ENCODE measurements at places on chromosomes 11 and 22. TPM values are rescaled to one million over a fixed set of nuclear protein-coding genes. Genes with fewer than 3 reads are reported as not detected.
A peak's percentile ranks its signal among the peaks of the same experiment; 100 is the strongest.

GRCh38 chr11:77371646-77372045, 70.2 kb upstream of the GDPD4 start:
- H3K36me3 ChIP-seq = peaks cover 51% of the 10 kb centered on the region
- no peaks in the 10 kb centered on the region for H3K27me3 ChIP-seq

GRCh38 chr22:45977551-45978274, 751 bp upstream of the WNT7B start:
- DNase-seq = peak; percentile 68
- H3K27ac ChIP-seq = no peak overlapping the region
- no peaks in the 10 kb centered on the region for H3K36me3 ChIP-seq
- peak overlapping the region; percentile 48 for H3K4me3 ChIP-seq
- H3K27me3 ChIP-seq = peaks cover 47% of the 10 kb centered on the region

DNA sequence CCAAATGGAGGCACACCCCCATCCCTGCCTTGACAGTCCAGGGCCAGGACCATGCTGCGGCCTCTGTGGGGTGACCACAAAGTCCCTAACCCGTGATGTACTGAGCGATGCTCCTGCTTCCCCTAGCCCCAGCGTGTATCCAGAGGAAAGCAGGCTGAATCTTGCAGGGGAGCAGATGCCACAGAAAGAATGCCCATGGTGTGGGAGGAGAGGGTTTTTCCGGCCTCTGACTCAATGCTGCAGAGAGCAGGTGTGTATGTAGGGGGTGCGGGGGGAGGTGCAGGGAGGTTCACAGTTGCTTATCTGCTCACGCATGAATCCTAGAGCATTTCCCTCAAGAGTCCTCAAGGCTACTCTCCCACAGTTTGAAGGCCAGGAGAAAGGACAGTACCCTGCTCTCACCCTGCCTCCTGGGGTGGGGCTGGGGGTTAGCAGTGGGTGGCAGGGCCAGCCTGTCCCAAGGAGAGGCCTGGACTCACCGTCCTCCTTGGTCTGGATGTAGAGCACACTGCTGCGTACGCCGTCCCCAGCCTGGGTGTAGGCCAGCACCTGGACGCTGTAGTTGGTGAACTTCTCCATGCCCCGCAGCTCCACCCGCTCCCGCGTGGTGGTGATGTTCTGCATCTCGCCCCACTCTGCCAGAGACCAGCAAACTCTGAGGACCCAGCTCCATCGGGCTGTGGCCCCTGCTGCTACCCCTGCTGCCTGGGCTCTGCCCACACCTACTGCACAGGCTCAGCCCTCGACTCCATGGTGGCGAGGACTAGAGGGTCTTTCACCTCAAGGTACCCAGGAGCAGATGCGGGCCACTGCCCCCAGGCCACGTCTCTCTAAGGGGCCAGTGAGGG, 130.8 kb downstream of the CEP164 start:
- no peaks in the 10 kb centered on the region for H3K27me3 ChIP-seq
- no peaks in the 10 kb centered on the region for H3K4me1 ChIP-seq
- H3K4me3 ChIP-seq = no peak overlapping the region
- no peak for DNase-seq
- H3K27ac ChIP-seq = no peak overlapping the region
- peaks cover 14% of the 10 kb centered on the region for H3K36me3 ChIP-seq

- no peaks in the 10 kb centered on the region for H3K36me3 ChIP-seq
- no peaks in the 10 kb centered on the region for H3K27me3 ChIP-seq
- no peak overlapping the region for H3K4me3 ChIP-seq
- no peak overlapping the region for H3K27ac ChIP-seq
- no peak for DNase-seq
Observed at GRCh38 chr11:79312617-79313529, 128.0 kb downstream of the TENM4 start.

GRCh38 chr11:27971171-27971570, 136.8 kb downstream of the KIF18A start:
- H3K27ac ChIP-seq = no peak overlapping the region
- DNase-seq = no peak
- H3K4me3 ChIP-seq = no peak overlapping the region

DNA sequence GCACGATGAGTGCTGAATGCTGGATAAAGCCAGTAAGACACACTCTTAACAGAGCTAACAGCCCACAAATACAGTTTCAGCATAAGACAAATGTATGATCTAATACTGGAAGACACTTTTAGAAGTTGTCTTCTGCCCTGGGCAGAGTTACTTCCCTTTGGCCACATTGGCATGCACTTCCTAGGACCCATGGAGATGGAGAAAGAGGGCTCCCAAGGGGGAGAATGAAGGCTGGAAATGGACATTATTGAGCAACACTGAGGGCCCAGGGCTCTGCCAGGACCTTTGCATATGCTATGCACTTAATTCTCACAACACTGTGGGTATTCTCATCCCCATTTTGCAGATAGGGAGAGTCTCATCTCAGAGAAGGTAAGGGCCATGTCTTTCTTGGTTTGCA, 123.1 kb downstream of the ADAMTS15 start:
- no peak overlapping the region for H3K27ac ChIP-seq
- DNase-seq = no peak
- H3K27me3 ChIP-seq = no peaks in the 10 kb centered on the region
- H3K4me1 ChIP-seq = no peaks in the 10 kb centered on the region
- H3K4me3 ChIP-seq = no peak overlapping the region

- DNase-seq = peak; percentile 10
- H3K27ac ChIP-seq = no peak overlapping the region
- H3K36me3 ChIP-seq = peaks cover 15% of the 10 kb centered on the region
- H3K4me3 ChIP-seq = no peak overlapping the region
Observed at GRCh38 chr11:120054753-120055045, 83.2 kb downstream of the TRIM29 start.

- H3K4me3 ChIP-seq = no peak overlapping the region
- no peak for DNase-seq
- H3K27me3 ChIP-seq = no peaks in the 10 kb centered on the region
- H3K27ac ChIP-seq = no peak overlapping the region
- no peaks in the 10 kb centered on the region for H3K4me1 ChIP-seq
- H3K36me3 ChIP-seq = no peaks in the 10 kb centered on the region
Observed at GRCh38 chr11:93570759-93571413, 27.7 kb upstream of the SMCO4 start.

DNA sequence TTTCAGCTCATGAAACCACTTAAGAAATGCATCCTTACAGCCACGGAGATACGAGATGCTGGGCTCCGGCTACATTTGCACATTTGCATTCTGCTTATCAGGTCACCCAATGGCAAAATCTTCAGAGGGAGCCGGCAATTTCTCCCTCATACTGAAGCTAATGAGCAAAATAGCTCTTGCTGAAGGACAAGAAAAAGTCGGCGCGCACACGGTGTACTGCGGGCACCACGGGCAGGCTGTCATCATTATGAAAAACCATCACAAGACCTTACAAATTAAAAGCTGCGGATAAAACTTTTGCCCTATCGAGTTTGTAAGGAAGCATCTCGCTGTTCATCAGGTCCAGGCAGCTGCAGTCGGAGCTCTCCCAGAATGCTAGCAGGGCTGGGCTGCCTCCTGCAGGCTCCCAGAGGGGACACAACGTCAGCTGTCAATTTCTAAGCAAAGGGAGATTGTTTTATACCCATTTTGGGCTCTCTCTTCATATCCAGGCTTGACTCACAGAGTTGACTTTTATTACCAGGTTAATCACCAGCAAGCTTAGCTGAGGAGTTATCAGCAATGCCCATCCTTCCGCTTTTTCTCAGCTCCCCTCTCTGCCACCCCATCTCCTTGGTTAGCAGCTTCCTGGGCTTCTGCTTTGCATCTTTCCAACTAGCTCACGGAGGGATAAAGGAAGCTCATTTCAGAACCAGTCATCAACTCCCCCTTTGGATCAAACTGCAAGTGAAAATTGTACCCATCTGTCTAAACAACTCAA, 375.1 kb downstream of the OPCML start:
- no peak overlapping the region for H3K4me3 ChIP-seq
- H3K4me1 ChIP-seq = no peaks in the 10 kb centered on the region
- no peak overlapping the region for H3K27ac ChIP-seq

- no peak overlapping the region for H3K27ac ChIP-seq
- no peaks in the 10 kb centered on the region for H3K27me3 ChIP-seq
- H3K4me3 ChIP-seq = no peak overlapping the region
- DNase-seq = no peak
- H3K36me3 ChIP-seq = peaks cover under 1% of the 10 kb centered on the region
Observed at GRCh38 chr11:128179039-128179438, 408.3 kb downstream of the ETS1 start.

DNA sequence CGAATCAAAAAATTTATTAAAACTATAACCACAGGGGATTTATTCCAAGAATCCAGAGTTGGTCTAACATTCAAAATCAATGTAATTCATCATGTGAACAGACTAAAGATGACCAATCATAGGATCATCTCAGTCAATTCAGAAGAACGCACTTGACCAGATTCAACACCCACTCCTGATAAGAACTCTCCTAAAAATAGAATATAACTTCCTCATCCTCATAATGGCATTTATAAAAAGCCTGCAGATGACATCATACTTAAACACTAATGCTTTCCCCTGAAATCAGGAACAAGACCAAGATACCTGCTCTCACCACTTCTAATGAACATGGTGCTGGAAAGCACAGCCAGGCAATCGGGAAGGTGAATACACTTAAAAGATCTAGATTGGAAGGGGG, 10.5 kb upstream of the MUC2 start:
- DNase-seq = no peak
- no peak overlapping the region for H3K27ac ChIP-seq
- H3K4me3 ChIP-seq = no peak overlapping the region
- no peaks in the 10 kb centered on the region for H3K4me1 ChIP-seq
- no peaks in the 10 kb centered on the region for H3K27me3 ChIP-seq

DNA sequence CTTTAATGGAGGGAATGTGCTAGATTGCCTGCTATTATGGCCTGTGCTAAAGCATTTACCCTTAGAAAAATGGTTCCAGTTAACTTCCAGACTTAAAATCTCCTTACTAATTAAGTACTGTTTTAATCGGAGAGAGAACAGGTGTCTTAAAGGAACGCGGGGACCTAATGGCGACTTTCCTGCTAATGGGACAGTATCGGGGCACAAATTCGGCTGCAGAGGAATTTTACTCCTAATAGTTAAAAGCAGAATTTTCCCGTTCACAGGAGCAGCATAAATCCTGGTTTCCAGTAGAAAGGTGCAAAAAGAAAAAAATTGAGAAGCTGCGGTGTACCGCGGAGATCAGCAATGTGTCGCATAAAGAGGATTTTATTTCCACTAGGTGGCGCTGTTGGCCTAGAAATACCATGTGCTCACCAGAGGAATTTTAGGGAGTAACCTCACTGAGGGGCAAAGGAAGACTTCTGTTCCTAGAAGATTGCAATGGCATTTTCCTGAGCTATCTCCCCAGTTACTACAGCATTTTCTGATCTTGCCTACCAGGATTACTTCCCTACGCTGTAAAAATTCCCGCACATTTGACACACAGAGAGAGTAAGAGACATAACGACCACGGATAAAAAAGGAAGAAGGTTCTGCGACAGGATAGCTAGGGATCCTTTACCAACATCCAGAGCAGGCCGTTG, 44.5 kb downstream of the ZNF280B start:
- H3K4me1 ChIP-seq = no peaks in the 10 kb centered on the region
- peak; percentile 59 for DNase-seq
- no peak overlapping the region for H3K4me3 ChIP-seq
- H3K27ac ChIP-seq = no peak overlapping the region
- H3K27me3 ChIP-seq = peaks cover 8% of the 10 kb centered on the region
- peaks cover 6% of the 10 kb centered on the region for H3K36me3 ChIP-seq

DNA sequence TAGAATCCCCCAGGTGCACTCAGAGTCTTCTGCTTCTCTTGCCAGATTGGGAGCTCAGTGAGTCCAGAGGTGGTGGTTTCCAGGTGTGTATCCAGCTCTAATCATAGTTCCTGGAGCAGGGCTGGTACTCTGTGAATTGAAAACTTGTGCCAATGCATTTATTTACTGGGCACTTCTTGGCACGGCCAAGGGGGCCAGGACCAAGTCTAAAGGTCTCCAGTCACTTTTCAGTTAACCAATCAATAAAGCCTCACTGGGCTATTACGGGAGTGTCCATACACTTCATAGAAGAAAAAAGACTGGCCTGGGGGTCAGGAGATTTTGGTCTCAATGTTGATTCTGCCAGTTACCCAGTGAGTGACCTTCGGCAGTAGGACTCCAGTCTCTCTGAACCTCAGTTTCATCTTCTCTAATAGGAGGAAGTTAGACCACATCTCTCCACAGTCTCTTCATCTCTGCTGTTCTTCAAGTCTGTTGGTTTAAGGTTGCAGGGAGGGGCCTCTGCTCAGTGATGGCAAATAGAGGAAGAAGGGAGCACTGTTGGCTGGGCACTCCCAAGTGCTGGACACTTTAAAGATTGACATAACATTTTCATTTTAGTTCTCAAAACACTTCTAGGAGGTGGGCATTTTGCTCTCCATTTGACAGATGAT, 188.5 kb upstream of the E2F8 start:
- no peaks in the 10 kb centered on the region for H3K27me3 ChIP-seq
- peaks cover 5% of the 10 kb centered on the region for H3K4me1 ChIP-seq
- no peak for DNase-seq

- no peak overlapping the region for H3K4me3 ChIP-seq
- no peaks in the 10 kb centered on the region for H3K27me3 ChIP-seq
- H3K27ac ChIP-seq = no peak overlapping the region
Observed at GRCh38 chr22:46640293-46641055, 20.3 kb downstream of the GRAMD4 start.

DNA sequence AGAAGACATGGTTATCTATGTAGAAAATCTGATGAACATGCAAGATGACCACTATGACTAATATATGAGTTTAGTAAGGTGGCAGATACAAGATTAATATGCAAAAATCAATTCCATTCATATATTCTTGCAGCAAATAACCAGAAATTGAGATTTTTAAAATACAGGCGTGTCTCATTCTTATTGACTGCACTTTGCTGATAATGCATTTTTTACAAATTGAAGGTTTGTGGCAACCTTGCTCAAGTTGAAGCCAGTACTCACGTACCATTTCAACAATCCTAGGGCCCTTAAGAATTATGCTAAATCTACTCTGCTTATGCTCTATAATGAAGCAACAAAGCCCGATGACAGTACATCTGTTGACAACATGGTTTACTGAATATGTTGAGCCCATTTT, 104.6 kb downstream of the KCNQ1OT1 start:
- DNase-seq = no peak
- no peaks in the 10 kb centered on the region for H3K4me1 ChIP-seq
- no peak overlapping the region for H3K27ac ChIP-seq
- H3K27me3 ChIP-seq = peaks cover 32% of the 10 kb centered on the region
- peaks cover 4% of the 10 kb centered on the region for H3K36me3 ChIP-seq

The LMNTD2 gene
- total RNA-seq = 4.7 TPM

The MFRP gene
- not detected for total RNA-seq

The CERK gene
- total RNA-seq = 46.3 TPM

The LRRC10B gene
- 0.31 TPM for total RNA-seq

The CSNK2A3 gene
- 1.7 TPM for total RNA-seq

The DNAJB7 gene
- total RNA-seq = not detected

The OVOL1 gene
- total RNA-seq = 5.7 TPM

The CYTH4 gene
- not detected for total RNA-seq

The UPB1 gene
- total RNA-seq = 0.07 TPM

The ARRB1 gene
- 22.1 TPM for total RNA-seq

The IGLL1 gene
- total RNA-seq = not detected

The TRIM49 gene
- total RNA-seq = not detected

The NEU3 gene
- 16.2 TPM for total RNA-seq

Data from H9 (cell line).